ENCODE measurements at places on chromosomes 2 and 18. TPM values are rescaled to one million over a fixed set of nuclear protein-coding genes. Genes with fewer than 3 reads are reported as not detected.

The RTKN gene
- total RNA-seq = 20.0 TPM

The NYAP2 gene
- not detected for total RNA-seq

The ALK gene
- 1.5 TPM for total RNA-seq

The ADRA2B gene
- total RNA-seq = 0.54 TPM

The UGP2 gene
- 137 TPM for total RNA-seq

The CHRNA1 gene
- total RNA-seq = not detected

The LIPT1 gene
- 9.1 TPM for total RNA-seq

The EMX1 gene
- total RNA-seq = not detected

The CIB4 gene
- total RNA-seq = not detected

The SMYD1 gene
- total RNA-seq = 45.7 TPM

The RAX gene
- not detected for total RNA-seq

The SERPINB8 gene
- total RNA-seq = 5.3 TPM

The AQP4 gene
- total RNA-seq = 1.8 TPM

The LRRTM4 gene
- 1.1 TPM for total RNA-seq

The TPRKB gene
- 45.9 TPM for total RNA-seq

DNA sequence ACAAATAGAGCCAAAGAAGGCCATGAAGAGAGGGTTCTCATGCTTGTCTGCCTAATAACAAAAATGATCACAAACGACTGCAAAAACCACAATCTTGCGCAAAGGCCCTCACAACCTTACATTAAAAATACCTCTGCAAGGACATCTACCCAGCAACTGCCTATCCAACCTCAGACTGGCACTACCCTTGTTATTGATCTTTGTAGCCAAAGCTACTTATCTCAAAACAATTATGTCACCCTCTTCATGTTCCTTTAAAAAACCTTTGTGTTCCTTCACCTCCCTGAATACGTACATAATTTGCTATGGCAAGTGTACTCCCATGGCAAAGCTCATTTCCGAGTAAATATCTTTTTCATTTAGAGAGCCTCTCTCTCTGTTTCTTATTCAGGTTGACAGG, 44.1 kb downstream of the TMEM163 start:
- DNase-seq = no peak

DNA sequence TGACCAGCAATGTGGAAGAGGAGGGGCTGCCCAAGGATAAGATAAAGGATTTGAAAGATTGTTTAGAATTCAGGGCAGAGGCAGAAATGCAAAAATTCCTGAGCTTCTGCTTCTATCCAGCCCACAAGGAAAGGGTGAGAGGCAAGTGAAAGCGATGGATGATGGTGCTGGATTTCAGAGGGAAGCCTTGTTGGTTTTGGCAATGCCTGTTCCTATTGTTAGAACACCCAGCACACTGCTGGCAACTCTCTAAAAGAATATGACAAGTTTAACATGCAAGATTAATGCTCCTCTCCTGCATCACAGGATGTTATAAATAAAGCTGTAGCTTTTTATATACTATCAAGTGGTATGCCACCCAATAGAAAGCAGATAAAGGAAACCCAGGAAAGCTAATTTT, 92.6 kb downstream of the ZNF385B start:
- no peak for DNase-seq

GRCh38 chr2:144675731-144676130, 155.8 kb upstream of the ZEB2 start:
- DNase-seq = no peak

GRCh38 chr2:22497789-22498188, 887.2 kb upstream of the KLHL29 start:
- DNase-seq = no peak

DNA sequence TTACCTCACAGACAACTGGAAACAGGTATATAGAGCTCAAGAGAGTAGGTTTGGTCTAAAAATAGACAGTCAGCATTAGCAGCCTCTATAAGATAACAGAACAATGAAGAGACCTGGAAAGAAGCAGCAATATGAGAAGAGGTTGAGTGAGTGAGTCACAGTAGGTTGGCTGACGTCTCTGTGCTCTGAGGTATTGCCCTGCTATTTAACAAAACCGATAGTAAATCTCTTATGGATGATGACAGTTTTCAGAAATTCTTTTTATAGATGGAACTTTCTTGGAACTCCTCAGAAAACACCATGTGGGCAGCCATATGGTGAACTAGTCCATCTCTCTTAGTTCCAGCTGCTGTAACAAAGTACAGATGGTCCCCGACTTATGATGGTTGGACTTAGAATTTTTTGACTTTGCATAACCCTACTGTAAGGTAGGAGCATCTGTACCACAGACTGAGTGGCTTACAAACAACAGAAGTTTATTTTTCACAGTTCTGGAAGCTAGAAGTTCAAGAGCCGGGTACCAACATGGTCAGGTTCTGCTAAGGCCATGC, 123.5 kb downstream of the MBD2 start:
- DNase-seq = no peak

DNA sequence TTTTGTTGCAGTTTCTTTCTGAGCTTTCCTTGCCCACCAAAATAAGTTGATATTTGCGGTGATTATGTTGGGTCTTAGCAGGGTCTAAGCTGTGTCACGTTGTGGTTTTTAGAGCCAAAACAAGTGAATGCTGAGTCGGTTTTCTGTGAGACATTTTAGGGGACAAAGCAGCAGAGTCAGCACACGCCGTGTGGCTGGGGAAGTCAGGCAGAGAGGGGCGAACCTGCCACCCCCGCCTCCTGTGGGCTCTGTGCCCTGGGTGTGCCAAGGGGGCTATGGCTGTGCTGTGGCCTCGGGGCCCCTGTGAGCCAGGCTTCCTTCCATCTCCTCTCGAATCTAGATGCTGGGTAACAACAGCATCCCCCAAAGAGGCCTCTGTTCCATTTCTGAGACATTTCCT, 30.8 kb upstream of the TMEM87B start:
- DNase-seq = no peak

DNA sequence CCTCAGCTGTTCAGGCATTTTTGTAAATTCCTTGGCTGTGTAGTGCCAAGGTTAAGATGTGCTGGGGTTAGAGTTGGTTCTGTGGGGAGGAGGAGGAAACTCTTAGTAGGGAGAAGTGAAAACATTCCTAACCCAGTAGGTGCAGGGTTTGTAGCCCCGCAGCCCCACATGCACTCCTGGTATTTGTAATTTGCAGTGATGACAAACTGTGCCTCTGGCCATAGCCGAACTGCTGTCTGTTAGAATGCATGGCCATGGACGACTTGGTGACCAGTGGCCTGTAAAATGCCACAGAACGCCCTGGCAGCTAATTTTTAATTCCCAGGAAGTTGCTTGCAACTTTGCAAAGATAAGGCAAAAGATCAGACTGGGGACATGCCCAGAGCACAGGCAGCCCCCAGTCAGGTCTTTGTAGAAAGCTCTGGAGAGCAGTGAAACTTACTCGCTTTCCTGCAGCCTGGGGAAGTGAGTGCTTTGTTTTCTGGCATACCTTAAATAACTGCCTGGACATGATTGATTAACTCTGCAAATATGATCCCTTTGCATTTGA, 38.4 kb downstream of the LYPD6B start:
- no peak for DNase-seq

GRCh38 chr2:96815326-96816126, 542 bp upstream of the CNNM3 start:
- DNase-seq = no peak

- no peak for DNase-seq
Observed at GRCh38 chr2:191048073-191048472, 34.1 kb upstream of the STAT1 start.

- no peak for DNase-seq
Observed at GRCh38 chr2:222823183-222823930, 37.5 kb upstream of the ACSL3 start.

GRCh38 chr18:78736015-78736690, 243.5 kb upstream of the SALL3 start:
- no peak for DNase-seq

DNA sequence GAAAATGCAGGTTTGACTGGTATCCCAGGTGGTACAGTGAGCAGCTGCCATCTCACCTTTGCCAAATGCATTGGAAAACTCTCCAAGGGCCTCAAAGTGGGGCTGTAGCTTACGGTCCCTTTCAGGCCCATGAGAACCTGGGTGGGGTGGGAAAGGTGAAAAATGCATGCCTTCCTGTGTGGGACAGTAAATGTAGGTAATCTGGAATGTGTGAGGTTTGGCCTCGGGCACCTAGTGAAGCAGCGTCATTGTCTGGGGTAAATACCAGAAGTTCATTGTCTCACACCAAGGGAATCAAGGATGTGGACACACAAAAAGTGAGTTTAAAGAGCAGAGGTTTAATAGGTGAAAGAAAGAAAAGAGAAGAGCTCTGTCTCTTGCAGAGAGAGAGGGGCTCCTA, 36.6 kb downstream of the TIMM21 start:
- no peak for DNase-seq

DNA sequence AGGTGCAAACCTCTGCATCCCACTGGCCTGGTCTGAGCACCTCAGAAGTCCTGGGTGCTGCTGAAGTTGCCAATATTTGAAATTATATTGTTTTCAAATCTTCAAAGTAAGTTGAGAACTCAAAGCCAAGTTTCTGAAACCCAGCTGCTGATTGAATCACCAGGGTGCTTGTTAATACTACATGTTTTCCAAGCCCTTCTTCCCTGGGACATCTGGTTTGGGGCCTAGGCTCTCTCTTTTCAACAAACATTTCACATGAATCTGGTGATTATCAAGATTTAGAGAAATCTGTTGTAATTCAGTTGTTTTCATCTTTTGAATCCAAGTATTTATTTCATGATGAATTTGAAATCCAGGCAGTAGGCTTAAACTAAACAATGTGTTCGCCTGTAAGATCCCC, 24.4 kb downstream of the MLPH start:
- no peak for DNase-seq

DNA sequence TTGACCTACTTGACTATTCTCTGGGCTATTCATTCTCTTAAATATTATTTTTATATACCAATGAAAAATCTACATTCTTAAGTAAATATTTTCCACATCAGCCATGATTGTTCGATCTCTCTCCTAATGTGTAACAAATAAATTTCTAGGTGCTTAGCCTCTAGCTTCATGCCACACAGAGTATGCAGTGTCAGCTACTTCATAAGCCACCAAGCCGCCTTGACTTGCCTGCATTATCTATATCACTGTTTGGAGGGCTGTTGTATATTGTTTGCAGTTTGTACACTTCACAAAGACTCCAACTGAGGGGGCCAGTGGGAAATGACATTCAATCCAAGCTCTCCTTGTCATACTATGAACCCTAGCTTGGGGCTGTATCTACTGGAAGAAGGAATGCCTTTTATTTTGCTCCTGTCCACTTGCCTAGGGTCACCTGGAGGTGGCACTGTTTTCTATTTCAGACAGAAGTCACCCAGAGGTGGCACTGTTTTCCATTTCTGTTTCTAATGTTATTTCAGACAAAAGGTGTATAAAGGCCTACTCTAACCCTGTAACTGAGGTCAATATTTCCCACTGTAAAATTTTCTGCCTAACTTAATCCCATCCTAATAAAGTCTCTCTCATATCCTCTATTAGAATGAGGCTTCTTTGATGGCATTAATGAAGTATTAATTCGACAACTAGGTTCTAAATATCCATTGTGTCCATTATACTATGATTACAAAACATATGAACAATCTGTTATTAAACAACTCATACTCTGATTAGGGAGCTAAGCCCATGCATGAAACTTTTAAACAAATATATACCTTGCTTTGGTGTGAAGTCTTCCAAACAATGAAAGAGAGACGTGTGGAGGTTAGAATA, 36.4 kb downstream of the COL5A2 start:
- no peak for DNase-seq

- peak; percentile 55 for DNase-seq
Observed at GRCh38 chr18:37565101-37565976, at the start of gene CELF4. TSS of gene CELF4 (minus strand) at chr18:37565798.

- DNase-seq = no peak
Observed at GRCh38 chr2:241935314-241935713, 65.8 kb downstream of the RTP5 start.

DNA sequence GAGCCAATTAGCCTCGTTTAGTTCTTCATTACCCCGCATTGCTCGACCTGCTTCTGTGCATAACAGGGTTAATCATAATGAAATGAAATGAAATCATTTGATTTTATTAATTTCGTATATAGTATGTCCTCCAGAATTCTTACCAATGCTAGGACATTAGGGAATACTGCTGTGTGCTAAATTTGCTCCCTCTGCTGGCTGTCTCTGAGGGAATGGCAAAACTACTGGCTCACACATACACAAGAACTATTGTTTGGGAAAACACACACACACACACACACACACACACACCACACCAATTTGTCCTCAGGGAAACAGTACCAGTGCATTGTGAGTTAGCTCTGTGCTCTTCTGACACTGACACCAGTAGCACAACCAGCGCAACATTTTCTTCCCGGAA, 273.3 kb upstream of the TCF4 start:
- DNase-seq = no peak

DNA sequence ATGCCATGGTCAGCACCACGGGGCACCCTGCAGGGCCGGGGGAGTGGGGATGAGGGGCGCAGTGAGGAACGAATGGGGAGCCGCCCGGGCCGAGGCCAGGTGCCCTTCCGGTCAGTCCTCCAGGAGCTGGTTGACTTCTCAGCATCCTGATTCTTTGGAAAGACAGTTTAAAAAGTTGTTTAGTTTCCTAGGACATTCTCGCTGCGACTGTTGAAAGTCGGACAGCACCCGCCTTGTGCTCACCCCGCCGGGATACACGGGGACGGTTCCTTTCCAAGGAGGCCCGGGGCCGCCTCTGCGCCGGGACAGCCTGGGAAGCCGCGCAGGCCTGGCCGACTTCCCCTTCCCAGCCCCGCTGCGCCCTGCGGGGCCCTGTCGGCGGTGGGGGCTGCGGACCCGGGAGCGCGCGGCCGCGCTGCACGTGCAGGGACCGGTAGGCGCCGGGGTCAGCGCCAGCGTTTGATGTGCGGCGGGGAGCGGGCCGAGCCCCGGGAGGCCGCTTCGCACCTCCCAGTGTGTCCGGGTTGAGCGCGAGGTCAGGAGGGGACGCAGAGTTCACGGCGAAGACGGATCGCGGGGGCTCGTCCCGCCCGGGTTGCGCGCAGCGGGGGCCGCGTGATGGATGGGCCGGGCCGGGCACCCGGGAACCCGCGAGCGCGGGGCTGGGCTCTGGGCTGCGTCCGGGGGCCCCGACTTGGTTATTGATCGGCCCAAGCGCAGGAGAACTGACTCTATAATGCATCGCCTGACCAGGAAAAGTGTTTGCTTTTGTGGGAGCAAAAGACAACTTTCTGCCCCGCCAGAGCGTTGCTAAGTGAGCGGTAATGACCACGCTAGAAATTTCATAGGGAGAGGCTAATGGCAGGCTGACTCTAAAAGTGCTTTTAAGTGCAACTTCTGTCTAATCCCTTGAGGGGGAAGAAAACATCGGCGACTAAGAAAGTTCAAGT, 28.0 kb upstream of the SMIM21 start:
- no peak for DNase-seq

DNA sequence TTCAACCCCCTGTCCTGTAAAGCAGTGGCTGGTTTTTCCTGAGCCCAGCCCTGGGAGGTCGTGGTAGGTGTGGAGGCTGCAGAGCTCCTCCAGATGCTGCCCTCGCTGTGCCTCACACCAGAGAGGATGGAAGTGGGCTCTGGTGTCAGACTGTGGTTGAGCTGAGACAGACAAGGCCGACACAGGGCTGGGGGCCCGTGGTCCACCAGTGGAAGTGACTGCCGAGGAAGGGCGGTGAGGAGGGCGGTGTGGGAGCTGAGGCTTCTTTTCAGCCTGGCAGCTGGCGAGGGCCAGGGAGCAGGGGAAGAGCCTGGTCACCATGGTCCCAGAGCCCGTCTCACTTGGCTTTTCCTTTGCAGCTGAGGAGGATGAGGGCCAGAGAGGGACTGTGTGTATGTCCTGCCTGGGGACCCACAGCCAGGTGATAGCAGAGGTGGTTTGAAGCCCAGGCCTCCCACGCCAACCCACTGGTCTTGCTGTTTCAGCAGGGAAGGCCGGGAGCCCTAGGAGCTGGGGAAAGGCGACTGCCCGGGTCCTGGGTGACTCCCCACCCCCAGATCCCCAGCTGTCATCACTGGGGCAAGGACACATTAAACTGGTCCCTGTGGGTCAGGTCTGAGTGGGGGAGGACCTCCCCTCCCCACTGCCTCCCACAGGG, 8.5 kb downstream of the SFTPB start:
- peak; percentile 61 for DNase-seq
